COLO829 (cell line): ENCODE measurements at places on chromosomes 2 and 18.
A peak's percentile ranks its signal among the peaks of the same experiment; 100 is the strongest.

DNA sequence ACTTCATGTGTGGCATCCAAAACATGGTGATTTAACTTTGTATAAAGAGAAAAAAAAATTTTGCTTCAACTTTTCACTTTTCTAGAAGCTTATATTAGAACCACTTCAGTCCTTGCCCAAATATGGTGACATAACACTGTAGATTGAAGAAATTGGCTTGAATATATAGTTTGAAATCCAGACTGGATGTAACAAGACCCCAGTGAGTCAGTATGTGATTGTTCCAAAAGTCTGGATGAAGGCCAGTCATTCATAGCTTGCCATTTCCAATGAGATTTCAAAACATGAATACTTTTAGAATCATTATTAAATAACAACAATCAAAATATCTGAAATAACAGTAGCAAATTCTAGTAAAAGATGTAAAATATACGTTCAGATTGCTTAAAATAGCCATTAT, 104.8 kb upstream of the FN1 start:
- peak; percentile 83 for DNase-seq

- DNase-seq: no peak
These were observed 3.4 kb downstream of the RAB31 start for GRCh38 chr18:9711361-9712129.

- DNase-seq: no peak
These were observed 96.2 kb downstream of the GLI2 start for GRCh38 chr2:120831891-120832290.

DNA sequence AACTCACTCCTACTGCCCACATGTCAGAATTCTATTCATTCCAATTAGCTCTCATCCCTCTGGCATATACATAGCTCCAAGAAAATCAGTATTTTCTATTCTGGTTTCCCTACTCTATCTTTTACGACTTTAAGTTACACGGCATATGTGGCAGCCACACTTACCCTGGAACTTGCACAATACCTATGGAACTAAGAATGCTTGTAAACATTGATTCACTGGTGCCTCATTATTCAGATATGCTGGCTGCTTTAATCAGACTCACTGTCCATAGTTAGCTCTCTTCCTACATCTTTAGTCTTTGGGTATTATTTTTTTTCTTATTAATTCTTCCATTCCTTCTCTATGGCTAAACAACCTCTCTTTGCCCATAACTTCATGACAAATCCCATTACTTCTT, 1519.9 kb upstream of the ACVR2A start:
- no peak for DNase-seq

GRCh38 chr2:26668856-26669750, 23.4 kb upstream of the KCNK3 start:
- no peak for DNase-seq

DNA sequence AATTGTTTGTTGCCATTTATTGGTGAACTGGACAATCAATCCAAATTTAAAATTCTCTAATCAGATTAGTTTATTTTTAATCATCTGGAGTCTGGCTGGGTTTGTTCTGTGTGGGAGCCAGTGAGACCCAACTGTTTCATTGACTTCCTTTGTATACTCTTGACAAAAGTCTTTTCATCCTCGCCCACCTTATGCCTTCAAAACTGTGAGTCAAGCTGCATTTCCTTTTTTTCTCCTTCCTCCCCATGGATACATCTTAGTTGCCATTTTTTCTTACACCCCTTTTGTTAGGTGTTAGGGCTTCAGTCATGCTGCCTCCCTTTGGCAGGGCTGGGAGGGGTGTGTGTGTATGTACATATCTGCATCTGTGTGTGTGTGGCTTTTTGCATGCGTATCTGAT, 117.6 kb downstream of the PRKCE start:
- peak; percentile 25 for DNase-seq

DNA sequence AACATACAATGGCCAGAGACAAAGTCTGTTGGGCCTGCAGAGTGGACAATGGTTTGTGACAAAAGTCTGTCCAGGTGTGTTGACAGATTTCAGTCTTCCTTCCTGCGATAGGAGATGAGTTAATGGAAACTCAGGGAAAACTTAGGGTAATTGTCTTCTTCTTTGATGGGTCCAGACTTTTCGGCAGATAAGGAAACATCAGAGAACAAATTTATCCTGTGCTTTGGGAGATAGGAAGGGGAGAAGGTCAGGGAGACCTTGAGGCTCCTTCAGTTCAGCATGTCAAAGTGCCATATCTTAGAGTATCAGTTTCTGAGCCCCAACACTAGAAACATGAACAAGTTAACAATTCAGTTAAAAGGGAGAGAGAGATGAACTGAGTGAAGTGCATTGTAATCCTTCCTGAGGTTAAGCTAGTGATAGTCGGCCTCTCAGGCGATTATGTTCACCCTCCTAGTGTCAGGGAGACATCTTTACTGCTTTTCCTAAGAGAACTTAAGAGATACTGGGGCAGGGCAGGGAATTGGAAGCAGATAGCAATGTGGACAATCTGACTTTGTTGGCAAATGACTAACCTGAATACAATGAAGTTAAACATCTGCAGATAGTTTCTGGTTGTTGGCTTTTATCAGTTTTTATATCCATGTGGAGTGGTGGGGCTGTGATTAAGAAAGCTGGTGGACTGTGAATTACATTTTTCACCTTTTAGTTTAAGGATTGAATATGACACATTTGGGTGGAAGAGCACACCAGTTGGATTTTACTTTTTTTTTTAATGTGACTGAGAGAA, 248.8 kb upstream of the FN1 start:
- DNase-seq: no peak

GRCh38 chr18:77095391-77096371, 36.9 kb downstream of the MBP start:
- no peak for DNase-seq

- DNase-seq: no peak
These were observed 441.9 kb downstream of the RND3 start for GRCh38 chr2:150045601-150046000.

DNA sequence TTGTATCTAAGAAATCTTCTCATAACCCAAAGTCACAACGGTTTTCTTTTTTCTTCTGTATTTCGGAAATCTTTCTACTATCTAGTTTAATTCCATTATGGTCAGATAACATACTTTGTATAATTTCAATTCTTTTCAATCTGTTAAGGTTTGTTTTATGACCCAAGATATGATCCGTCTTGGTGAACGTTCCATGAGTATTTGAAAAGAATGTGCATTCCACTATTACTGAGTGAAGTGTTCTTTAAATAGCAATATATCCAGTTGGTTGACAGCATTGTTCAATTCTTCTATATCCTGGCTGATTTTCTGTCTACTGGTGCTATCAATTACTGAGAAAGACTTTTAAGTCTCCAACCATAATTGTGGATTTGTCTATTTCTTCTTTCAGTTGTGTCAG, 414.5 kb downstream of the TNS1 start:
- DNase-seq: no peak

DNA sequence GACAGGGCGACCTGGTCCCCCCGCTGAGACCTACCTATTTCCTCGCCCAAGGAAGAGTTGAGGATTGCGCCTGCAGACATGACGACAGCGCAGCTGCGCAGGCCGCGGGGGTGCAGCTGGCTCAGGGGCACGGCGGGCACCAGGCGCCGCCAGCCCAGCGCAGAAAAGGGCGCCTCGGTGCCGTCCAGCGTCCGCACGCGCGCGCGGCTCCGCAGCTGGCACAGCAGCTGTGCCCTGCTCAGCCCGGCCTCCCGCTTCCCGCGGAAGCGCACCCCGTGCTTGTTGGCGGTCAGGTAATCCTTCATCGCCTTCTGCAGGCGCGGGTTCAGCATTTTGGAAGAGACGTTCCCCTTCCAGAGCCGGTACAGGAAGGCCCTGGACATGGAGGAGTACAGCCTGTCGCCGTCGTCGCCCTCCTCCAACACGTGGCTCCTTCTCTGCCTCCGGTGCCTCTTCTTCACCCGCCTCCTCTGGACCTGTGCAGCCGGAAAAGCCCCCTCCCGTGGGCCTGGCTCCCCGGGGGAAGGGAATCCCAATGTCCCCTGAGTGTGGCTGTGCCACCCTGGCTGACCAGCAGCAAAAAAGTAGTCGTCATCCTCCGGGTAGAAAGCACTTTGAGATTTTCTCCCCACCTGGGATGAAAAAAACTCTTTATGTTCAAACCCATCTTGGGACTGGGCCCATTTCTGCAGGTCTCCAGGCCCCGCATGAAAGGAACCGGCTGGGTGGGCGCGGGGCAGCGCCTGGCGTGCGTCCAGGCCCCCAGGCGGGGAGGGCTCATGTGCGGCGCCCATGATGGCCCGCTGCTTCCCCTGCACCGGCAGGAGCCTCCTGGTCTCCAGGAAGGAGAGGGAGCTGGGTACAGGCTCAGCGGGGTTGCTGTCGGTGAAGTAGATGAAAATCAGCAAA, 42.7 kb downstream of the ST6GAL2 start:
- DNase-seq: no peak

- no peak for DNase-seq
These were observed 472.1 kb downstream of the PARD3B start for GRCh38 chr2:205017381-205017780.

GRCh38 chr2:68987021-68987503, 12.6 kb downstream of the GKN1 start:
- no peak for DNase-seq
